ENCODE measurements at places on chromosomes 2 and 18.
A peak's percentile ranks its signal among the peaks of the same experiment; 100 is the strongest.

GRCh38 chr2:192953116-192953515 is 758.4 kb upstream of the TMEFF2 start:
- no peak for DNase-seq

- DNase-seq: no peak
Observed at GRCh38 chr2:3487432-3487831, 31.9 kb downstream of the ADI1 start.

GRCh38 chr2:151770995-151771394 is 36.7 kb upstream of the NEB start:
- DNase-seq: no peak

GRCh38 chr2:204557604-204558003 is 12.3 kb downstream of the PARD3B start:
- DNase-seq: no peak

DNA sequence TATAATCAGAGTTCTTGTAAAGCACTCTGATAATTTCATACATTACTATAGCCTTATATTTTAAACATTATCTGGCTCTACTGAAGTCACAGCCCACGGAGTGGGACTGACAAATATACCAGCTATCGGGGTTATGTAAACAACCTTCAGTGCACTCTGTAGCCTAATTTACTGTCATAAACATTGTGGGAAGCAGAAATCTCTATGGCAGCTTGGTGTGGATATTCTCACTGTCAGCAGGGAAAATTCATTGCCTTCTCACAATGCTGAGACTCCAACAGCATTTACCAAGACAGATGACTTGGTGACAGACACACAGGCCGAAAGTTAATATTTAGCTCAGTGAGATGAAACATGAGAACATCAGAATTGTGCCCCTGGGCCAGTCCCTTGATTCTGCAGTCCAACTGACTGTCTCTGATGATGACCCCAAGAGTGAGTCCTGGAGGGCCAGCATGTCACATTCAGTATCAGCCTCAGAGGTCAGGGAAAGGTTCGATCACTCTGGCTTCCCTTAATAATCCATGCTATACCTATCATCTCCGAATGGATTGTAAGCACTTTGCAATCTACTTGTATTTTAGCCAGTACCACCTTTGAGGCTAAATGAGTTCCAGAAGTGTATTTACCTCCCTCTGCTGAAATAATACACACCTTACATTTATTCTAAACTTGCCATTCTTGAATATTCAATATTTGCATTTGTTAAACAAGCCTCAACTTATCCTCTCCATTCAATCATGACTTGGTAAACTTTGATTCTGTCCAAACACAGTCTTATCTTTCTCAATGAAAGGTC is 146.2 kb upstream of the OSR1 start:
- no peak for DNase-seq

- peak; percentile 40 for DNase-seq
Observed at GRCh38 chr2:218230882-218231281, 13.9 kb downstream of the ARPC2 start.

DNA sequence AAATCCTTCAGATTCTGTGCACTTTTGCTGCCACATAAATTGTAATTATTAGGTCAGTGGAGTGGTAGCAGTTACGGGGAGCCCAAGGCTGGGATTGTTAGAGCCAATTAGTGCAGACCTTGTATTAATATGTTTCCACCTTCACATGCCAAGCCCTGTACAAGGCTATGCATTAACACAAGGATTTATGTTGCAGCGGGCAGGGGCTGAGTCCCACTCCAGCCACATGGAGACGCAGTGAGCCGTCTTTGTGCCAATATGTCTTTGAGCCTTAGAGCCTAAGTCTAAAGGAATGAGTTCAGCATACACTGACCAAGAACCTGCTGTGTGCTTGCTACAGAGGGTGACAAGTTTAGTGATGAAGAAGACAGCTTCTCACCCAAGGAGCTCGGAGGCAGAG is 238.2 kb downstream of the TSN start:
- no peak for DNase-seq

- no peak for DNase-seq
Observed at GRCh38 chr2:235769046-235769445, 275.2 kb downstream of the AGAP1 start.

GRCh38 chr2:143694335-143694734 is 565.1 kb downstream of the ARHGAP15 start:
- DNase-seq: no peak

All from activated T-cell treated with anti-CD3 and anti-CD28 coated beads, Interleukin-2, amount 50 U/mL, for 72 hours (primary cell).